Large intestine (tissue), 12 donors: ENCODE measurements at places on chromosomes 7 and 10.

GRCh38 chr10:78148961-78149612 lies 115.4 kb downstream of the RPS24 start:
- H3K36me3 ChIP-seq: no peaks in the 10 kb centered on the region
- H3K27me3 ChIP-seq: no peaks in the 10 kb centered on the region
- no peak overlapping the region for H3K27ac ChIP-seq
- DNase-seq: no peak

GRCh38 chr7:155381852-155382801 lies 75.8 kb upstream of the EN2 start:
- H3K27me3 ChIP-seq: peaks cover 97% of the 10 kb centered on the region
- peaks cover 15% of the 10 kb centered on the region for H3K4me1 ChIP-seq
- peak overlapping the region; percentile 13 for H3K4me3 ChIP-seq
- H3K36me3 ChIP-seq: no peaks in the 10 kb centered on the region
- no peak for DNase-seq

DNA sequence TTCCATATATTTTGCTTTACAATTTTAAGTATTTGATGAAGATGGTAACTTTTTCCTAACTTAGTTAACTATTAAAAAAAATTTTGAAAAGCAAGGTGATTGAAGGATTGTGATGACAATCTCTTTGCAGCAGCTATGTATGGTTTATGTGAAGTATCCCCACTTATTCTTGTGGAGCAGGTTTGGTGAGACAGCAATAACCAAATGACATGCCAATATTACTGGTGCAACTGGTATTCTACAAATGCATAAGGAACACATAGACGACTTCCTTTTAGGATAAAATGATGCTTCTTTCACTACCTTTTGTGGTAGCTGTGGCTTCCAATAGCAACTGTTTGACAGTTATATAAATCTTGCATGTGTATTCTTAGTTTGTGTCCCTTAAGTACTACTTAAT lies 465.3 kb downstream of the PLXDC2 start:
- peaks cover 12% of the 10 kb centered on the region for H3K36me3 ChIP-seq
- no peaks in the 10 kb centered on the region for H3K4me1 ChIP-seq
- H3K27me3 ChIP-seq: no peaks in the 10 kb centered on the region
- H3K27ac ChIP-seq: no peak overlapping the region
- DNase-seq: no peak

GRCh38 chr10:130489891-130490290 lies 353.7 kb downstream of the GLRX3 start:
- H3K36me3 ChIP-seq: no peaks in the 10 kb centered on the region
- H3K4me1 ChIP-seq: peaks cover 39% of the 10 kb centered on the region
- DNase-seq: peak; percentile 74
- H3K27ac ChIP-seq: peak overlapping the region; percentile 80
- no peak overlapping the region for H3K4me3 ChIP-seq

- DNase-seq: no peak
- H3K27ac ChIP-seq: no peak overlapping the region
- no peaks in the 10 kb centered on the region for H3K4me1 ChIP-seq
Observed at GRCh38 chr10:59434463-59435321, 72.3 kb upstream of the FAM13C start.

DNA sequence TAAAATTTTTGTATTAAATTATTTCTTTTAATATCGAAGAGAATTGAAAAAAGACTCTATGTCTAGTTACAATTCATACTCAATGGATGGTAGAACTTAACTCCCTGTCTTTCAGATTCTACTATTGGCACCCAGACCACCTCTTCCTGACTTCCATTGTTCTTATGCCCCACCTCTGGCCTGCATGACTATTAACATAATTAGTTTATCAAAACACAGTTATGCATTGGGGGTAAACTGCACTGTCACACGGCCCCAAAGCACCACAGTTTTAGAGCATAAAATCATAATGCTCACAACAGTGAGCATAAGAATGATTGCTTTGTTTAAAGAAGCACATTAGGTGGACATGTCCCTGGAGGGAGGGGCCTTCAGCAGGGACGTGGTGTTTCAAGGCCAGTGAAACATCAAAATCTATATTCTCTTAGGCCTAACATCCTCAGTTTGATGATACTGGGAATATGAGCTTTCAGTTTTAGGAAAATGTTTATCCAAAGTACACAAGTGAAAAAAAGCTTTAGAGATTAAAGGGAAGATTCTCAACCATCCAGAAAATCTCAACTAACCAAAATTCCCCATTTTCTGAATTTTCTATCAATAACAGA lies 79.8 kb downstream of the NRP1 start:
- peaks cover 8% of the 10 kb centered on the region for H3K36me3 ChIP-seq
- no peak overlapping the region for H3K27ac ChIP-seq
- no peak for DNase-seq
- H3K4me3 ChIP-seq: no peak overlapping the region

GRCh38 chr7:94440451-94441039 lies 45.9 kb downstream of the COL1A2 start:
- no peak overlapping the region for H3K4me3 ChIP-seq
- peaks cover 16% of the 10 kb centered on the region for H3K4me1 ChIP-seq
- no peaks in the 10 kb centered on the region for H3K27me3 ChIP-seq
- peak; percentile 62 for DNase-seq

DNA sequence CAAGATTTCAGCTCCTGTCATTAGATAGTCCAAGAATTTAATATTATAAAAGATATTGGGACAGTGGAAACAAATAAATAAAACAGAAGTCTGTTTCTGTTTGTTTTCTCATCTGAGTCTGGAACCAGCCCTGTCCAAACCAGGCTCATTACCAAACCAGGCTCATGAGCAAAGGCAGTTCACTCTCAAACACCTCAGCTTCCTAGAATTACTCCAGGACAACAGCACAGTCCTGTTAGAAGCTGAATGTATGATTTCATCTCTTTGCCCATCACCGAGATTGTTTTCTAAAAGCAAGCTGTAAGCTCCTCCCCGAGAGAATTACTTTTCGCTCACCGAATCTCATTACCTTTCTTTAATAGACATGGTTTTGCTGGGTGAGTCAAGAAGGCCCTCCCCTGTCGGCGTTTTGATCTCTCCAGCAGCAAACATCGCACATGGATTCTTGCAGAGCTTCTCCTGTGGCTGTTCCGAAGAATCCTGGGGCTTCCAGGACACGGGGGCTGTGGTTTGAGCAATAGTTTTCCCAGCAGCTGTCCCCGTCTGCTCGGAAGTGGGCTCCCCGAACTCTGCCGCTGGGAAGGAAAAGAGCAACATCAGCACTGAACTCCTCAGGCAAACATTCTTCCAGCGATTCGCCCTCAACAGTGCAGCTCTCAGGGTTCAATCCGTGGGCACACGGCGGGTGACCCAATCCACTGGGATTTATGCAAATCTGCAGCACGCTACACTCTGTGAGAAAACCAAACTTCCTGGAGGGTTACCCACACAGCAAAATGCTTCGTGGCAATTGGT lies 112.5 kb downstream of the SVIL start:
- H3K4me1 ChIP-seq: no peaks in the 10 kb centered on the region
- no peak for DNase-seq
- H3K36me3 ChIP-seq: peaks cover 56% of the 10 kb centered on the region
- H3K27me3 ChIP-seq: no peaks in the 10 kb centered on the region

- no peak overlapping the region for H3K27ac ChIP-seq
- H3K4me1 ChIP-seq: no peaks in the 10 kb centered on the region
- no peaks in the 10 kb centered on the region for H3K27me3 ChIP-seq
Observed at GRCh38 chr7:38936641-38937040, 27.6 kb upstream of the VPS41 start.

DNA sequence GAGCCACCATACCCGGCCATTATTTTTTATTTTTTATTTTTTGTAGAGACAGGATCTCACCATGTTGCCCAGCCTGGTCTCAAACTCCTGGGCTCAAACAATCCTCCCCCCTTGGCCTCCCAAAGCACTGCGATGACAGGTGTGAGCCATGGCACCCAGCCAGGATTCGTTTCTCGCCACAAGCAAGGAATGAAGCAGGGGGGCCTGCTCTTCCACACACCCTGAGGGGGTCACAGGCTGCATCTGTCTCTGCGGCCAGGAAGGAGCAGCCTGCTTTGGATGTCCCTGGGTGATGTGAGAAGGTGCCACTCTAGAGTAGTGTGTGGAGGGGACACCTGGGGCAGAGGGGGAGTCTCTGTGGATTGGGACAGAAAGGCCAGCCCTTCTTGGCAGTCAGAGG lies 61.3 kb upstream of the TNRC18 start:
- peaks cover 20% of the 10 kb centered on the region for H3K36me3 ChIP-seq
- DNase-seq: no peak
- H3K27me3 ChIP-seq: no peaks in the 10 kb centered on the region
- H3K27ac ChIP-seq: no peak overlapping the region
- H3K4me1 ChIP-seq: no peaks in the 10 kb centered on the region
- no peak overlapping the region for H3K4me3 ChIP-seq

DNA sequence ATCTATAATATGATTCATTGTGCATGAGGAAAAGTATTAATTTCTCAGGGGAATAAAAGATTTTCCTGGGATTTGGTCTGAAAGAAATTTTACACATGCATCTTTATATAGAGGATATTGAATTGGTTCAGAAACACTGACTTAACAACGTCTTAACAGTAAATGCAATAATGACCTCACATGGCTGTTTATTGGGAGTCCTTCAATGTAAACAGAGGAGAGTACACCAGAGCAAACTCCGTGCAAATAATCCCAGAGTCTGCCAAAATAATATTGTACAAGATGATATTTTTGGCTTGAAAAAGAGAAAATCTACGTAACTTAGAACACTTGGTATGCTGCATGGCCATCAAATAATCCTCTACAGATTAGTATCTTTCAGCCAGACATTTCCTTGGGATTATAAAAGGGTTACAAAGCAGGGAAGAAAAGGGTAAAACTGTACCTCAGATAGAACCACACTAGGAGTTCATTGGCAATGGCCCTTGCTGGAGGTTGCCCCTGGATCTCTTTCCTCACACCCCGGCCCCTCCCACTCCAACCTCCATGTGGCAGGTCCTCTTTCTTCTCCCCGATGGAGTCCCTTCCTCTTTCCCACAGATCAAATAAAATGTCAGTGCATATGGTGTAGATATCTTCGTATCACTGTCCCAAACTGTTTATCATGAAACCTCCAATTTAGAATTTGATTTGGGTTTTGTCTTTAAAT lies 196.4 kb downstream of the EVX1 start:
- peaks cover 6% of the 10 kb centered on the region for H3K27me3 ChIP-seq
- no peak for DNase-seq
- no peaks in the 10 kb centered on the region for H3K4me1 ChIP-seq
- no peak overlapping the region for H3K27ac ChIP-seq

GRCh38 chr7:98222533-98223195 lies 11.4 kb downstream of the BHLHA15 start:
- H3K4me3 ChIP-seq: no peak overlapping the region
- H3K27me3 ChIP-seq: no peaks in the 10 kb centered on the region
- no peaks in the 10 kb centered on the region for H3K4me1 ChIP-seq
- peaks cover 22% of the 10 kb centered on the region for H3K36me3 ChIP-seq
